ENCODE measurements at places on chromosomes 4 and X.

GRCh38 chr4:10100734-10101216, 15.8 kb downstream of the WDR1 start:
- DNase-seq, result peak; percentile 46

DNA sequence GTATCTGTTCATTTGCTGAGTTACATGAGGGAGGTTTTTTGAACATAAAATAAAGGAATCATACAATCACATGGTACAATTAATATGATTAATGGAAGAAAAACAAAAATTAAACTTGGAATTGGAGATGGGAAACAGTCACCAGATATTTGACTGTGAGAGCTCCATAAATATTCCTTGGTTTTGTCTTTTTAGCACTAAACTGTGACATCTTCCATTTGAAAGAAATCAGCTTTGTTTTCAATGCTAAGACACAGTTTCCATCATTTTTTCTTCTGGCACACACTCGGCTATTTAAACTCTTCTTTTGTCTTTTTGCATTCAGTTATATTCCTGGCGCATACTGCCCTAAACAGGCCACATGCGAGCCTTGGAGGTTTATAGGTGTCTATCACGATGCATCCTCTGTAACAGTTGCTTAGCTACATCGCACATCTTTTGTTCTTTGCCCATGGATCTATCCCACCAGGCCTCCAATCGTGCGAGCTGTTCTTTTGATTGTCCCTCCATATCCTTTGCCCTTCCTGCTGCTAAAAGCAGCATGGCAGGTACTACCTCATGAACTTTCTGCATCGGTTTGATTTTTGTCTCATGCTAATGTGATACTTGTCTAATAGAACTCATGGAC, 158.3 kb downstream of the LDB2 start:
- no peak for DNase-seq

DNA sequence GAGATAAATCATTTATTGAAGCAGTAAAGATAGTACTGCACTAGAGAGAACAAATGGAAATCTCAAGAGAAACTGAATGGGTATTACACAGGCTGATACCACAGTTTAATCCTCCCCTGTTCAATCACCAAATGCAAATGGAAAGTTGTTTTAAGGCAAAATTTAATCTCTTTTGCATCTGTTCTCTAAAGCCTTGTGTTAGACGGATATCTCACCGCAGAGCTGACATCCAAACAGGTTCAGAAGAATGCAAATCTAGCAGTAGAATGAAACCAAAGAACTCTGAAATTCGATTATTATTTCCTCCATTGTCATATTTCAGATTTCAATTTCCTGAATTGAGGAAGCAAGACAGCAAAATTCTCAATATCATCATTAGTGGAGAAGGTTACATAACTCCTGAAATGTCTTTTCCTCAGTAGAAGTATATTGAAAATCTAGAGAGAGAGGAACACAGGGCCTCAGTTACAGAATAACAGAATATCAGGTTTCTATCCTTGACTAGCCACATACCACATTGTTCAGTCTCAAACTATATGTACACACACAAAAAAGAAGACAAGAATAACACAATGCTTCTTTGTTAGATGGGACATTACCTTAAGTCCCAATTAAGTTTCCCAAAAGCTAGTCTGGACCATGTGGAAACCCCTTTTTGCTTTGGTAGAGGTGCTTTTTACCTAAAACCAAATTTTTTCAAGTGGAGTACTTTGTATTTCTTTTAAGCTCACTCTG, 94.1 kb upstream of the BANK1 start:
- no peak for DNase-seq

- DNase-seq, result peak; percentile 23
These were observed 58.5 kb upstream of the PRDM8 start for GRCh38 chr4:80138551-80139538.

GRCh38 chrX:45894864-45895645, 650.2 kb downstream of the ZNF674 start:
- no peak for DNase-seq

GRCh38 chr4:22848332-22848731, 155.6 kb downstream of the GBA3 start:
- no peak for DNase-seq

GRCh38 chr4:85995361-85995760, 364.5 kb downstream of the MAPK10 start:
- no peak for DNase-seq

- no peak for DNase-seq
These were observed 1177.9 kb downstream of the ARAP2 start for GRCh38 chr4:35066406-35066805.

DNA sequence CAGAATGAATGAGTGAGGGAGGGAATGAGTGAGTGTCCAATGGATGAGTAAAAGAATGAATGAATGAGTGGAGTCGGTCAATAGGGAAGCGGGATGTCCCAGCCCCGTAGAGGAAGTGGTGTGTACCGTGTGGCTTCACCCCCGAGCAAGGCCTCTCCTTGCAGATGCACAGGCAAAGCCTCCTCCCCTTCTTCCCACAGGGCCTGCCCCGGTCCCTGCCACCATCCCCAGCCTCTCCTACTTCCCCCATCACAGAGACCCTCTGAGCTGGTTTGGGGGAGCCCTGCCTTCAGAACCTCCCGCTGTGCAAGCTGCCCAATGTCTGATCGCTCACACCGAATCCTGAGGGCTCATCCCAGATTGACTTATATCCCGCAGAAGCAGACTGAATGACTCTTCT, 13.6 kb downstream of the HTRA3 start:
- no peak for DNase-seq
